Stimulated activated CD8-positive, alpha-beta memory T cell treated with anti-CD3 and anti-CD28 coated beads, Interleukin-4, amount 100 ng/mL, for 1 hour (primary cell): ENCODE measurements at places on chromosomes 1 and 21.

GRCh38 chr1:229685149-229685548 lies 59.1 kb downstream of the URB2 start:
- no peak for DNase-seq

GRCh38 chr1:77639056-77639455 lies 43.4 kb downstream of the ZZZ3 start:
- no peak for DNase-seq

DNA sequence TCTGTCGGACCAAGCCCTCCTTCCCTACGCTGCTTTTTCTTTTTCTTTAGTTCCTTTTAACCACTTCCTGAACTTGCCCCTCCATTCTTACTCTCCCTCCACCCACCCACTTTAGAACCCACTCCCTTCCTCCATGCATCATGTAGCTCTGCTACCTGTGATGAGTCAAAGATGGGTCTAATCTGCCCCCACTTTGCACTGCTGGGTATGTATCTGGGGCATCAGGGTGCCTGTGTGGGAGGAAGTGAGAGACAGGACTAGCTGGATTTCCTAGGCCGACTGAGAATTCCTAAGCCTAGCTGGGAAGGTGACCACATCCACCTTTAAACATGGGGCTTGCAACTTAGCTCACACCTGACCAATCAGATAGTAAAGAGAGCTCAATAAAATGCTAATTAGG lies 157.7 kb downstream of the SEC16B start:
- no peak for DNase-seq

- no peak for DNase-seq
Measured at GRCh38 chr1:118250232-118250631, 65.2 kb upstream of the SPAG17 start.

DNA sequence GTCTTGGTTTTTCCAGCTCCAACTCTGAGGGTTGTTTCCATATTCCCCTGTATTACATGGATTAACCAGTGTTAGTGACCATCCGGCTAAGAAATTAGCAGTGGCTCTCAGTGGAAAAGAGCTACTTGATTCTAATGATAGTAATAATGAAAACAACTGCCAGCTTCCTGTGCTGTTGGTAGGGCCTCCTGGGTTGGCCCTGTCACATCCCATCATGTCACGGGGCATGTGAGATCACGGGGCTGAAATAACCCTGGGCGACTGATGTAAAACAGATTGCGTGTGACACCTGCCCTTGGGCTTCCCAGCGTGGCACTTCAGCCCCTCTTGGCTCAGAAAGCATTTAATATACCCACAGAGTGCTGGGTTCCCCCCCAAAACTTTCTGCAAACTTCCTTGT lies 149.0 kb downstream of the ROR1 start:
- DNase-seq: no peak

- DNase-seq: no peak
Measured at GRCh38 chr21:35044770-35045541, 4.1 kb downstream of the RUNX1 start.

DNA sequence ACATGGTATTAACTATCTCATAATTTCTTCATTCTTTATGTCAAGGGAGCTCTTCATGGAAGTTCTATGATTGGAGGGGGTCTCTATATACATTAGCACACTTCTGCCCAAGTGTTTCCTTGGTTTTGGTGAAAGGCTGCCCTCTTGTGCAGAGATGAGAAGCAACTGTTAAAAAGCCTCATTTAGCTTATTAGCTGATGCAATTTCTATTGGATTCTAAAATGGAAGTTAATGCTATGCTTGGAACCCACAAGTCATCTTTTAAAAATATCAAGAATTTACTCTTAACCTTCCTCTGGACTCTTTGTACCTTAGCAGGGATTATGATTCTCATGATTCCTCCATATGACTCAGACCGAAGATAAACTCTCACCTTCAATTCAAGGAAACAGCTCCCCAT lies 328.9 kb downstream of the PTBP2 start:
- DNase-seq: no peak

GRCh38 chr1:157849229-157849875 lies 7.7 kb upstream of the CD5L start:
- no peak for DNase-seq

DNA sequence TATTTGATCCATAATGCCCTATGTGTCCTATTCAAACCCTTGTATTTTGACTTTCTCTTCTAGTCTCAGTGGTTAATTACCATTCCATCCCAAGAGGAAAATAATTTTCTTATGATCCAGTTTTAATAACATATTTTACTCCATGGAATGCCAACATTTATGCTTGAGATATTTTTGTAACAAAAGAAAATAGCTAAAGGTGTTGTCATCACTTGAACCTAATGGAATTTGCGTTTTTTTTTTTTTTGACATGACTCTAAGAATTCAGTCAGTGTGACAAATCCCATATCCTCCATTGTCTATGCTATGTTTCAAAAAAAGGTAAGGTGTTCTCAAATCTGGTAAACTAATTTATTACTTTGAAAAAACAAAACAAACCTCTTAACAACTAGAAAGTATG lies 324.1 kb upstream of the ADAMTS5 start:
- no peak for DNase-seq

DNA sequence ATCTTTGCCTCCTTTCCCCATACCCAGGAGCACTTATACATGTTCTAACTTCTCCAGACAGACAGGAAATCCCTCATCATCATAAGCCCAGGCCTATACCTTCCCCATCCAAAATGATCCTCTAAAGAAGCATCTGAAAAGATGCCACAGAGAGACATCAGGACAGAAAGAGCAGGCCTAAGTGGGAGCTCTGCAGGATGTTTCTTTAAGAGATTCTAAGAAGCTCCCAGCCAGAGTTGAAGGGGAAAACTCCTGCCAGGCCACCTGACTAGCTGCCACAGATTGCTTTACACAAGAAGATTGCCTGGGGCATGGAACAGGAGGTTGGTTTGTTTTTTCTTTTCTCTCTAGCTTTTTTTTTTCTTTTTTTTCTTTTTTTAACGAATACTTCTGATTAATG lies 275.8 kb downstream of the VAV3 start:
- no peak for DNase-seq

DNA sequence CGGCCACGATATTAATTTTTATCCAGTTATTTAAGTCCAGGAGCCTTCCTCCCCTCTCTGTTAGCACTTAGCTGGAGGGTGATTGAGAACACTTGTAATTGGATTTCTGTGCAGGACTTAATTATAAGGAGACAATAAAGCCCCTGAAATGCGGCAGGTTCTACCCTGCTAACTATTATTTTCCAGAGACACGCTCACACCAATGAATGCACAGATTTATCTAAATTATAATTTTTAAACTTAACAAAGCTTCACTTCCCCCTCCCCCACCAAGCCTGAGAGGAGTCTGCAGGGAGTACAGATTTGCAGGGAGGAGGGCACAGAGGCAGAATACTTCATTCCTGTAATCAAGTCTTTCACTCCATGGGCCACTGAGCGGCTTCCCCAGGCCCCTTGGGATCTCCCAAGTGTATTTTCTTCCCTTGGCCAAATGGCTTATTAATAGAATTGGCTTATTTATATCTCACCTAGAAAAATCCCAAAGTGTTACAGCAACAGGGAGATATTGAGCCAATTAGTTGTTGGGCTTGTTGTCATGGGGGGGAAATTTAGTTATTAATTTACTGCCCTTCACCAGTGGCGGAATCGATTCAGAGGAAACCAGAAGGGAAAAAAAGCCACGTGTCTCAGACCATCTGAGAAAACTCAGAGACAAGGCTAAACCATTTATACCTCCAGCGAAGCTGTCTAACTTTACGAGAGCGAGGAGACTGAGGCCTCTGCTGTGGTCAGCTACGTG lies 99.0 kb upstream of the CD34 start:
- DNase-seq: no peak

GRCh38 chr1:43526002-43526401 lies 4.7 kb upstream of the PTPRF start:
- no peak for DNase-seq

DNA sequence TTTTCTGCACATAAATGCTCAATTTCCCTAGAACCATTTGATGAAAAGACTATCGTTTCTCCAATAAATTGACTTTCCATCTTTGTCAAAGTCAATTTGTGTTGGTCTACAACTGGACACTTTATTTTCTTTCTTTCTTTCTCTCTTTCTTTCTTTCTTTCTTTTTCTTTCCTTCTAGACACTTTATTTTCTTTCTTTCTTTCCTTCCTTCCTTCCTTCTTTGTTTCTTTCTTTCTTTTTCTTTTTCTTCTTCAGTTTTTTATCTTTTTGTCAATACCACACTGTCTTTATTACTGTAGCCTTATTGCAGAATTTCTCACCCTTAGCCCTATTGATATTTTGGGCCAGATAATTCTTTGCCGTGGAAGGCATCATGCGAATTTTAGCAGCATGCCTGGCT lies 73.5 kb downstream of the FASLG start:
- no peak for DNase-seq
